ENCODE measurements at places on chromosomes 6 and 20. TPM values are rescaled to one million over a fixed set of nuclear protein-coding genes. Genes with fewer than 3 reads are reported as not detected.

Gene C6orf15
- 0.07 TPM for total RNA-seq

Gene LAMA2
- total RNA-seq: 0.48 TPM

Gene SLC16A10
- 0.60 TPM for total RNA-seq

Gene GSTA2
- not detected for total RNA-seq

Gene RBM12
- total RNA-seq: 113 TPM

Gene WFDC12
- not detected for total RNA-seq

Gene FRMD1
- total RNA-seq: 0.05 TPM

Gene CPXM1
- 0.04 TPM for total RNA-seq

Gene OSTM1
- 12.0 TPM for total RNA-seq
